GM04503 (cell line): ENCODE measurements at places on chromosomes 3 and 15.

DNA sequence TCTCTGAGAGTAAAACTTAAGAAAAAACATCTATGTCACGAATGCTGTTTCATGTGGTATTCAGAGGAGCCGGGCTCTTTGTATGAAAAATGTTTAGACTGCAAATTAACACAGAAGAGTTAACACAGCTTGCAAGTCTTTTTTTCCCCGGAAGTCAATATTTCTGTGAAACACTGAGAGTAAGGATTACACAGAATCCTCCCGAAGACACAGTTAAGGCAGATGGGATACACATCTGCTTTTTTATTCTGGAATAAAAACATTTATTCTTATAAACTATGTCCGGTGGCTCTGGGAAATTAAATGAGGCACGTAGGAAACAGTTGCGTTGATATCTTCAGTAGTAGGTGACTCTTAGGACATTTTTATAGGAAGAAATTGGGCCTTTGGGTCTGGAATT, 180.6 kb downstream of the PTPRG start:
- no peak for DNase-seq

GRCh38 chr15:47726399-47726823, 9.1 kb downstream of the SEMA6D start:
- no peak for DNase-seq

GRCh38 chr3:110016235-110016815, 679.0 kb upstream of the DPPA4 start:
- no peak for DNase-seq

DNA sequence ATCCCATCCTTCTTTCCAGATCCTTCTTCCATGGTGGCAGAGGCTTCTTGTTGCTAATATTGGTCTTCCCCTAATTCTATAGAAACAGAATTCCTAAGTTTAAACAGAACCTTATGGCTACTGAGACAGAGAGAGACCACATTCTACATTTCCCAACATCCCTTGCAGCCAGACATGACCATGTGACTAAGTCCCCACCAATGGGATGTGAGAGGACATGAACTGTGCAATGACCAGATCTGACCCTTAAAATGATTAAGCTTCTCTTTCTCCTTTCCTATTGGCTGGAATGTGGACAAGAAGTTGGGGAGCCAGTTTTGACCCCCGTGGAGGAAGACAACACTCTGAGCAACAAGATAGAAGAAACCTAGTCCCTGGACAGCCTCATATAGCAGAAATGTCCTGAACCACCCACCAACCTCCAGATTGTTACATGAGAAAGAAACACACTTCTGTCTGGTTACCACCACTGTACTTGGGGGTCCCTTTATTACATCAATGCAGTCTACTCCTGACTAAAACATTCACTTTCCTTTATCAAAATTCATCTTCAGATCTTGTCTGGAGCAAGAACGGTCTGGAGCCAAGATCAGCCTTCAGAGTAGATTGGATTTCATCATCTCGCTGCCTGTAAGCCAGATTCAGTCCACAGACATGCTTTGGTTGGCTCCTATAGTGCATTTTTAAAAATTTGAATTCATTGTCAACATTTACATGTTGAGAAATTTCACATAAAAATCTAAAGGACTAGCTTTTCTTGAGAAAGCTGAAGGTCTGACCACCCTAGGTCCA, 183.9 kb downstream of the SHQ1 start:
- DNase-seq: no peak

DNA sequence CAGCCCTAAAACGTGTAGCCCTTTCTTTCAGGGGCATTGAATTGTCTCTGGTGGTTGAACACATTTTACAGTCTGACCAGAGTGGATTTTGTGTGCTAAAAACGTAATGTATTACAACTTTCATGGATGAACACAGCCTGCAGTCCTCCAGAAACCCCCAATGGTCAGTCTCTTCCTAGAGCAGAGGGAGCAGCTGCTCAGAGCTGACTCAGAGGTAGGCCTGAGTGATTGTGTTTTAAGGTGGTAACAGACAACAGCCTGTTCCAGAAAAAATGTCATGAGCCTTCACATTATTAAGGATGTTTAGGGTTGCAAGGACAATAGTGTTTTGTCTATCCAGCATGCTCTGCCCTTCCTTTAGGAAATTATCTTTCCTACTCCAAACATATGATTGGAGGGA, 34.5 kb upstream of the CTNNB1 start:
- no peak for DNase-seq

DNA sequence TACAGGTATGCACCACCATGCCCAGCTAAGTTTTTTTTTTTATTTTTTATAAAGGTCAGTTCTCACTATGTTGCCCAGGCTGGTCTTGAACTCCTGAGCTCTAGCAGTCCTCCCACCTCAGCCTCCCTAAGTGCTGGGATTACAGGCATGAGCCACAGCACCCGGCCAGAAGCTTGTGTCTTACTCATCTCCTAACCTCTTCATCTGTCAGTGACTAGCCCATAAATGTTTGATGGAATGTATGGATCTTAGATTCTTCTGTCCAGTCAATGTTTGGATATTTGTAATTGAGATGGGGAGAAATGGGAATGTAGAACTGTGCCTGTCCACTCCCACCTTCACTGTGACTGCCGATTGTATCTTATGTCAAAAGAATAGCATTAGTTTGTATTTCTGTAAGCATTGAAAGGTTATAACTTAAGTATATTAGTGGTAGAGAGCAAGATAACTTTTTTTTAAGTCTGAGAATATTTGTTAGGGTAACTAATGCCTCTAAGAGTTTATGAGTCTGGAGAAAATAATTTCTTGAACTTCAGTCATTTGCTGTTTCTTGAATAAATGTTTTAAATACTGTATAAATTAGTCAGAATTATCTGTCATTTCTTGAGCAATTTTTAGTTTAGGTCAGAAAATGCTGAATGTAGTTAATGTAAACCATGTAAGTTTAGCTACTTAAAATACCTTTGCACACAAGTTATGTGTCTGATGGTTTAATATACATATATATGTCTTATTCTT, 215.3 kb upstream of the CGNL1 start:
- peak; percentile 43 for DNase-seq

DNA sequence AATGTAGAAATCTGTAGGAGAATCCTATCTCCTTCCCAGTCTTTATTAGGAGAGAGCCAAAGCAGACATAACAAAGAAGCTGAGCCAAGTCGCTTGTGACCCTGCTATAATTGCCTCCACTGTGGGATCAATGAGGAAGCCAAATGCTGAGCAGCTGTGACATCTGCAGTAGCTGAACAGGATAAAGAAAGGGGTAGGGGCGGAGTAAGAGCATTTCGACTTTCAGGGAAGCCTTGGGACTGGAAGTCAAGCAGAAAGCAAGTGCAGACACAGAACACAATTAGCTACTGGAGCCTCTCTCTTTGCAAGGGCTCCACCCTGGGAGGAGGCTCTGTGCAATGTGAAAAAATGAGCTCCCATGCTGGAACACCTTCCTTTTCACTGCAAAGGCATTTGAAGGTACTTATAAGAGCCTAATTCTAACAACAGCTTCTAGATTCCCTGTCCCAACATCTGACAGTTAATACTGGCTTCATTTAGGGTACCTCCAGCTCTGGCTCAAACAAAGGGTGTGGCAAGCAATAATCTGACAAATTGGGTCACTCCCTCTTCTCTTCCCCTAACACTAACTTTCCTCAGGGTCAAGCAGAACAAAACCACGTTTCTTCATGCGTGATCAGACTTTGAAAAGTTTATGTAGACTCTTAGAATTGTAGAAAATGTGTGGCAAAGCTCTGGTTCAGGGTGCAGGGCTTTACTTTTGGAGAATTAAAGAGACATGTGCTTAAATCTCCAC, 166.4 kb downstream of the CADPS start:
- no peak for DNase-seq

- no peak for DNase-seq
These were observed 871.9 kb upstream of the GBE1 start for GRCh38 chr3:82633319-82633718.

DNA sequence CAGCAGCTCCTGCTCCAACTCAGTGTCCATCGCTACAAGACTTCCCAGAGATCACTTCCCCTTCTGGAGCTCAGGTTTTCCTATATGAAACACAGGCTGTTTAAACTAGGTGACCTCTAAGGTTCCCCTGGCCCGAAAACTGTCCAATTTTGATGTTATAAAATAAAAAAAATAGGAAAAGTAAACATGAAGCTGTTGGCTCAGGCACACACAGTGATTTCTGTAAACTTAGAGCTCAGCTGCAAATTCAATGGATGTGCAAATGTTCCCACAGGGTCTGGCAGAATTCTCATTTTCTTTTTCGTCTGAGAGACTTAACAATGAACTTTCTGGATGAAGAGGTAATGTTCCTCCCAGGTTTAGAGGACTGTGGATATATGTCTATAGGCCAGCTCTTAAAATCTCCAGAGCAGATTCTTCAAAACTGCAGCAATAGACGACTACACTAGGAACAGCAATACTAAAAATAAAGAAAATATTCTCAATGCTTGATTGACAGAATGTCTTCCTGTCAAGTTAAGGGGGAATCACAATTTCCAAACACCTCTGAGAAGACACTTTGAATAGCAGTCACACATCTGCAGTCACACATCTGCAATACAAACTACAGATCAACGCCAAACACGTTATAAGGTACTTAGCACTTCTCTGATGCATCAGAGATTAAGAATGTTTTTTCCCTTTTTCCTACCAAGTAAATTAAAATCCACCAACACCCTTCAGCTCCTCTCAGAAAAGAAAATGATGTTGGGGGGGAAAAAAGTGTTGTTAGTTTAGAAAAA, 2.8 kb downstream of the NUP210 start:
- DNase-seq: no peak

- DNase-seq: no peak
These were observed 391.9 kb upstream of the TBL1XR1 start for GRCh38 chr3:177589041-177589650.

DNA sequence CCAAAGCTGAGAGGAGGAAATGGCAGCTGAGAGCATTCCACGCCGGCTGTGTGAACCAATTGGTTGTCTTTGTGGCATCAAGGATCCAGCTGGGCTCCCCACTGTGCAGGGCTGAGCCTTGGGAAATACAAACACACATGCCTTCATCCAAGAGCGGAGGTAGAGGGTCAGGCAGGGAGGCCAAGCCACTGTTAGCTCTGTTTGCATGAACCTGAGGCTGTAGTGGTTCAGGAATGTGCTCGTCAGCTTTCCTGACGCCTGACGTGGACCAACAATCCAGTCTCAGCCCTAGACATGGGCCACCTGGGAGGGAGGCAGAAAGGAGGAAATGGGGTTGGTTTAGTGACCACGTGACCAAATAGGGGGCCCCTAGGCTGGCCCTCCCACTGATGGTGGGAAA, 276.9 kb downstream of the TLE3 start:
- no peak for DNase-seq

DNA sequence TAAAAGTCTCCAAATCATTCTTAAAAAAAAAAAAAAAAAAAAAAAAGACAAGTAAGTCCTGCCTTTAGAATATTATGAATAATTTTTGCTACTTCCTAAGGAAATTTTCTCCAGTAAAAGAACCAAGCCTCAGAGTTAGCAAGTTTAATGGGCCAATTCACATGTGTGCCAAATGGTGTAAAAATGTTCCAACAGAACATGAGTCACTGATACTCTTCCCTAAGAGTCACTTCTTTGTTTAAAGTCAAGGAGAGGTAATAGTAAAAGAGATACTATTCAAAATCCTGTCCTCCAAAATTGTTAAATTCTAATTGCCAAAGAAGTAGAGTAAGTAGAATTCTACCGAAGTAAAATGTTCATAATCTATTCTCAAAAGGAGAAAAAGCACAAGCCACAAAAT, 17.7 kb upstream of the CPA3 start:
- no peak for DNase-seq

- DNase-seq: no peak
These were observed 76.7 kb upstream of the FAM3D start for GRCh38 chr3:58743296-58743695.

DNA sequence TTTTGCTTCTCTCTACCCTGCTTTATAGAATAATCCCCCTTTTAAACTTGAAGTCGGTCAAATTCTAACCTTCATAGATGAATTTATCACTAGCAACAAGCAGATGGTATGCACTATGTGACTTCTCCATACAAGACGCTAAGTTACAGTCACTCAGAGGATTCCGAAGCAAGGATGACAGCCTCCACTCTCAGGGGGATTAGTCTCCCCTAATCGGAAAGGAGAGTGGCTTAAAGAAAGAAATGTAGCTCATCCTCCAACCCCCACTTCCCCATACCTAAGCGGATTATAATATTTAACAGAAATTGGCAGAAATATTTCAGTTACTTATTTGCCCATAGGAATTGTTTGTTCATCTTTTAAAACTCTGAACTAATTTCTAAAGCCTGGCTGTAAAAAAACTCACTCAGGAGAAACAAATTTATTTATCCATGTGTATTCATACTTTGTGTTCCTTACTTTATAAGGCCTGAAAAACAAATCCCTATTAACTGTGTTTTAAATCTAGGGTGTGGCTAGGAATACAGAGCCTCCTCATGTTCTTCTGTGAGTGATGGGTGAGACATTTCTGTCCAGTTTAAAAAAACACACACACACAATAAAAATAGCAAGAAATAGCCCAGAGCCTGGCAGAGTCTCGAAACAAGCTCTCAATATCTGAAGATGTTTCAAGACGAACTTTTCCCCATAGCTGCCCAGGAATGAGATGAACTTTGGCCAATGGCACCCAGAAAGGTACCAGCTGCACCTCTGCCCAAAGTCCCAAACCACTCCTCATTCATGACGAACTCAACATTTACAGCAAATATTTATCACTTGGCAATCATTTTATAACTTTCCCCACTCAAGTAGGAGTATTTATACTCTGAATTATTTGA, 18.7 kb downstream of the SIAH2 start:
- no peak for DNase-seq

DNA sequence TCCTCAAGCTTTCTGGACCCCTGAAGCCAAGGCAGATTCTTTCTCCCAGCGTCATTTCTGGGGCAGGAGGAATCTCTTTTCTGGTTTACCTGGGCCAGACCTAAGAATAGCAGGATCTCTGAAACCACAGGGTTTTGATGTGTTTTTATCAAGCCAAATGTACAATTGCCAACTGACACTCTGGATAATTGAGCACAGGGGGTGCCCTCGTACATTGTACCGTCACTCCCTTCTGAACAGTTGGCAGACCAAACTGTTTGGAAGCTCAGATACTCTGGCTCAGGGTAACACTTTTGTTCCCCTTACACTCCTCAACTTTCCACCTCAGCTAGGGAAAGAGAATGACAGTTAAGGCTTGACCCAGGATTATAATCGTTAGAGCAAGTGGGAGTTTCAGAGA, 49.9 kb downstream of the ASTE1 start:
- DNase-seq: no peak

DNA sequence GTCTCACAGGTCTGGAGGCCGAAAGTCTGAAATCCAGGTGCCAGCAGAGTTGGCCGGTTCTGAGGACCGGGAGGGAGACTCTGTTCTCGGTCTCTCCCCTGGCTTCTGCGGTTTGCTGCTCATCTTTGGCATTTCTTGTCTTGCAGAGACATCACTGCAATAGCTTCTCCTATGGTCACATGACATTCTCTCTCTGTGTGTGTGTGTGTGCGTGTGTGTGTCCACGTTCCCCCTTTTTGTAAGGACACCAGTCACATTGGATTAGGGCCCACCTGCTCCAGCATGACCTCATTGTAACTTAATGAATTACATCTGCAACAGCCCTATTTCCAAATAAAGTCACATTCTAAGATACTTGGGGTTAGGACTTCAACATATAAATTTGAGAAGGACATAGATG, 12.4 kb upstream of the ATP10A start:
- DNase-seq: no peak

- DNase-seq: no peak
These were observed 605.0 kb downstream of the NLGN1 start for GRCh38 chr3:174002543-174002942.

- DNase-seq: no peak
These were observed 4.3 kb downstream of the GNB5 start for GRCh38 chr15:52186651-52187486.
